ENCODE measurements at places on chromosomes 4 and X. TPM values are rescaled to one million over a fixed set of nuclear protein-coding genes. Genes with fewer than 3 reads are reported as not detected.

CENPVL2 gene
- not detected for total RNA-seq

GRSF1 gene
- 106 TPM for total RNA-seq

RAB39B gene
- not detected for total RNA-seq

PLP1 gene
- total RNA-seq, result not detected

IL9R gene
- not detected for total RNA-seq

SOX3 gene
- not detected for total RNA-seq

RASL11B gene
- 1.5 TPM for total RNA-seq

BEX3 gene
- total RNA-seq, result 198 TPM

HHIP gene
- 0.56 TPM for total RNA-seq

SMIM31 gene
- not detected for total RNA-seq

CFAP47 gene
- not detected for total RNA-seq

PFKFB1 gene
- not detected for total RNA-seq

Data from airway epithelial cell (primary cell).